ENCODE measurements at places on chromosomes 3 and 15.

DNA sequence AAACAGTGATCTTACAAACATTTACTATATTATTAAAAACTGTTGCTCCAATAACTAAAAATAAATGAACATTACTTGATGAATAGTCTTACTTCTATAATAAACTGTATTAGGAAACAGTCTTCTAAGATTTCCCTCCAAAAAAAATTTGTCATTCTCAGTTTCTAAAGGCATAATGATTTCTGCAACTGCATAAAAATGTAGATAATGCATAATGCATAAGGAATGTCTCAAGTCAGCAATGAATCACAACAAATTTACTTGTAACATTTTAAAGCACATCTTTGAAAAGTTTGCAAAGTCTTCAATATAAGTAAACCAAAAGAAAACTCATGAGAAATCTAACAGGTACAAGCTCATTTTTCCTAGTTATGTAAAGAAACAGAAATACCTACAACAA lies 113.5 kb downstream of the VPS13C start:
- DNase-seq, result no peak

DNA sequence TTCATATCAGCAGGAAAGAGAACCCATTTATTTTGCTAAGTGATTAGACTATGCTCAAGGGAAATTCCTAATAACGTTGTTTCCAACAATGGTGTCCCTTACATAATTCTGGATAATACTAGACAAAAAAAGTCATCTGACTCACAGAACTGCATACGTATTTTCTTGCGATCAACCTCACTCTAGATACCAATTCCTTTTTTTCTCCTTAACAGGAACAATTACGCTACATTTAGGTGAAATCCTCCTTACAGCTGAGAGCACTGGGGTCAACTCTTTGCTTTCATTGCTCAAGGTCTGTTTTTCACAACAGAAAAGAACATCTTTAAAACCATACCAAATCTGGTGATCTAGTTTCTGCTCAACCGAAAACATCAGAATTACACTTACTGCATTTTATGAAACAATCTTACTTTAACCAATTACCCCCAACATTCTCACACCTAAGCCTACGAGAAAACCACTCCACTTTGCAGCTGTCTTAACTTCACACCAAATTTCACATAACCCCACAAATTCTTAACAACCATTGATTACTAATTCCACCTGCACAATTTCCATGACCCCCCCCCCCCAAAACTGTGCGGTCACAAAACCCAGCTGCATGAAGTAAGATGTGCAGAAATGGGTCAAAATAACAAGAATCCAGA lies 61.2 kb upstream of the ICE2 start:
- DNase-seq, result no peak

GRCh38 chr15:70094690-70095311 lies 2.9 kb downstream of the TLE3 start:
- no peak for DNase-seq

DNA sequence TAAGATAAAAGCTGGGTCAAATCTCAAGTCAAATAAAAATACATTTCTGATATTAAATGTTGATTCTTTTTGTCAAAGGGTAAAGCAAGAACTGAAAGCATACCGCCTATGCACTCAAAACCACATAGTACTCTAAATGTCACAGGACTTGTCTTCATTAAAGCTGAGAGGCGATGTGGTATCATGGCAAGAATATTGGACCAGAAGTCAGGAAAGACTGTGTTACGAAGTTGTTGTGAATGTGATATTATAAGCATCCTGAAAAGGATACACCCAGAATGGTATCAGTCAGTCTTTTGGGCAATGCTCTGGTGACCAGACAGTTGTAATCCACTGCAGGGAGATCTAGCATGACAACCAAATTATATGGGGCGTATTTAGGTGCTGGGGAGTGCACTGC lies 33.8 kb downstream of the TIGIT start:
- no peak for DNase-seq

- DNase-seq, result no peak
Observed at GRCh38 chr15:47349179-47349578, 368.1 kb upstream of the SEMA6D start.

DNA sequence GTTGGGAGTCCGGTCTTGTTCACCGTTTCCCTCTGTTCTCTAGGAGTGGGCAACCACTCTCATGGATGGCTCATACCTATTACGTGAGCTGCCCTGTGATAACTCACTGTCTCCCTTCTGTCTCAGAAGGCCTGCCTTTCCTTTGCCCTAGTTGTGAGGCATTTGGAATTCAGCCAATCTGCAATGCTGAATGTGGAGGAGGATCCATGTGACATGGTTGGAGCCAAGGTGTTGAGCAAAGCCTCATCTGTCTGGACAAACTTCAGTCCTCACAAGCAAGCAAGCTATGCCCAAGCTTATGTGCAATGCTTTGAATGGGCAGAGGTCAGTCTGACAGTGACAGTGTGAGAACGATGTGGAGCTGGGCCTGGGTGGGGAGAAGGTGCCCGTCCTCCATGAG lies 37.8 kb upstream of the ATP10A start:
- DNase-seq, result no peak

GRCh38 chr15:73747847-73748590 lies 5.1 kb downstream of the INSYN1 start:
- no peak for DNase-seq

- DNase-seq, result no peak
Observed at GRCh38 chr15:82846621-82847020, 37.2 kb downstream of the WHAMM start.

DNA sequence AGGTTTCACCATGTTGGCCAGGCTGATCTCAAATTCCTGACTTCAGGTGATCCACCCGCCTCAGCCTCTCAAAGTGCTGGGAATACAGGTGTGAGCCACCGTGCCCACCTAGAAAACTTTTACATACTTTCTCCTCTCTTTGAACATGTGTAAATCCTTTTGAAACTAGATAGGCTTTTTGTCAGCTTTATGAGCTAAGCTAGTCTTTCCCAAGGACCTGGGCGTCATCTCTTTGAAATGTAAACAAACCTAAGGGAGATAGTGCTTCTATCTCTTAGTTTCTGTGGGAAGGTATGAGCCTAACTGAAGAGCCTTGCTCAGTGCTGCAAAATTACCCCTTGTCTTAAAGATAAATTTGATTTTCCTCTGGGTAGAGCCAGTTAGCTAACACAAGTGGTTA lies 4.8 kb downstream of the CX3CR1 start:
- DNase-seq, result no peak

DNA sequence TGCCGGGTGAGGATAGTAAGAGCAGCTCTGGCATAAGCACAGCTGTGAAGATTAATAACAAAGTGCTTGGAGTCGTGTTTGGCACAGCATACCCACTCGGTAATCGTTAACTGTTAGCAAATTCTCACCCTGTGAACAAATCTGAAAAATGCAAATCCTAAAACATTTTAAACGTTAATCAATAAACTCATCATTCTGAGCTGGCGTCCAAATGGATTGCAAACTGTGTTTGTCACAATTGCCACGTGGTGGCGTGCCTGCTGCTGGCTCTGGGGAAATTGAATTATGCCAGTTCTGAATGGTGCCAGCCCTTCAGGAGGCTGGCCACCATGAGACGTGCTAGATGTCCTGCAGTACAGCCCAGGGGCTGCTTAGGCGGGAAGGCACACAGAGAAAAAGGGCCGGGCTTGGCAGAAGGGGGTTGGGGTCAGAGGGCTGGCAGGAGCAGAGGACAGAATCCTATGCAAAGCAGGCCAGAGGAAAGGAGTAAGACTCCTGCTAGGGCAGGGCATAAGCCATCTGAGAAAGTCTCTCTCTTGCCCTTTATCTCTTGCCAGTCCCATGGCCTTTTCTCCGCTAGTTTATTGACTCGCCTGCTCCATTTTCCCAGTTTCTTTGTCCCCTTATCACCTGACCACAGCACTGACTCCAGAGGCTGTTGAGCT lies 22.1 kb upstream of the POLG start:
- no peak for DNase-seq

GRCh38 chr15:42457445-42458442 lies 33.2 kb downstream of the ZNF106 start:
- peak; percentile 19 for DNase-seq
